GM10248 (cell line): ENCODE measurements at places on chromosomes 7 and 10.
A peak's percentile ranks its signal among the peaks of the same experiment; 100 is the strongest.

GRCh38 chr7:158520825-158521224, 66.8 kb downstream of the PTPRN2 start:
- no peak for DNase-seq

- no peak for DNase-seq
Measured at GRCh38 chr7:47748041-47748440, 166.1 kb upstream of the TNS3 start.

GRCh38 chr7:110568932-110569331, 522.0 kb upstream of the LRRN3 start:
- no peak for DNase-seq

DNA sequence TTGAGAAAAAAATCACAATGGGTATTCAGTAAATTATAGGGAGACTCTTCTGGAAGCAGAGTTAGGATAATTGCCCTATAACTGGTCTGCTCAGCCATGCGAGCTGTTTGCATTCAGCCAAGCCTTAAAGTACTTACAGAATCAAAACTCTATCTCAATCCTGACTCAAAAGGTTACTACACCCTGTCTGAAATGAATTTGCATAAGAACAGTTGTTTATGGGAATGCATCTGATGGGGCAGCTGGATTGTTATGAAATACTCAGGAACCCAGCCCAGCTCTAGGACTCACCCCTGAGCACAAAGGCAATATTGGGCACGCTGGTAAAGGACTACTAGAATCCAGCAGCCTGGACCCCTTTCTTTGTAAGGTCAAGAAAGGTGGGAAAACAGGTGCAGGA, 38.8 kb downstream of the AKR1B15 start:
- no peak for DNase-seq

DNA sequence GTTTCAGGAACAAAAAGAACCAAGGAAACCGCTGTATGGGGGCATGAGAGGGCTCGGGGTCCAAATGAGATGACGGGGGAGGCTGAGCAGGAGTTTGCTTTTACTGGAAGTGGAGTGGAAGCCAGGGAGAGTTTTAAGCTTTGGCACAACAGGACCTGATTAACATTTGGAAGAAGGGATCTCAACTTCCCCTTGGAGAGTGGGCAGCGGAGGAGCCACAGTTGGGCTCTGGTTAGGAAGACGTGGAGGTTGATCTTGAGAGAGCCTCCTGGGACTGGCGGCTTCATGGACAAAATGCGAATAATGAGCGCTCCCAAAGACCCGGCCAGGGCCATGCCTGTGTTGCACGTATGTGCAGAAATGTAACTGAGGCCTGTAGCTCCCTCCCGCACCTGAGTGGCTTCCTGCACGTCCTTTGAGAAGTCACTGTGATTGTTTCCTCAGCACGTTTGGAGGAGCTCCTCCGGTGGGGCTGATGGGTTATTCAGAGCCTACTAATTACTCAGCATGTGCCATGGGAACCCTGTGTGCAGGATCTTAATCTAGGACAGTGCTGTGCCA, 595.3 kb upstream of the MGMT start:
- no peak for DNase-seq

GRCh38 chr10:68901105-68901927, at the start of gene DDX50:
Gene DDX50, plus strand, starts transcription at chr10:68901315. Its CDS starts 70 bp downstream, at chr10:68901385.
- peak; percentile 95 for DNase-seq

- DNase-seq, result no peak
Measured at GRCh38 chr7:135704074-135704473, 23.9 kb downstream of the SLC13A4 start.

DNA sequence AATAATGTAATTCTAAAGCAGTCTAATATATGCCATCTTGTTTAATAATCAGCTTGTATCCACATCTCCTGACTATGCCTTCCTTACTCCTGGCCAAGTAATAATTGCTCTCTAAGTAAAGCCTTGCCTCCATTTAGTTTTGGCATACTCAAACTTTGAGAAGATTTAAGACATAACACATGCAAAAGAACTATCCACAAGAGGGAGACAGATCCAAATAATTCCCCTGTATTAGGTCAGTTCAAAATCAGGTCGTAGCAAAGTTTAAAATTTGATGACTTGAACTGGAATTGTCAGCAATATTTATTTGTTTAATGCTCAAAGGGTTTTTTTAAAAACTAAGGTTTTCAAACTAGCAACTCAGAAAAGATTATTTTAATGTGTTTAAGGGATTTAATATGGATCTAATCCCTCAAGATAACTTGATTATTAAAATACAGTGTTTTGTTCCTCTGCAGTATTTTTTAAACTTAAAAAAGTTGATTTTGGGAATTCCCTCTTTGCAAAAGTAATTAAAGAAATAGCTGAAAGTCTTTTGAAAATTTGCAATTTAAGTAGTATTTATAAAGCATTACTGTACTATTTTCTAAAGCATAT, 95.3 kb downstream of the HDAC9 start:
- no peak for DNase-seq

GRCh38 chr7:132708470-132708869, 132.2 kb upstream of the PLXNA4 start:
- no peak for DNase-seq

- DNase-seq, result no peak
Measured at GRCh38 chr10:624605-625332, 64.7 kb downstream of the DIP2C start.

DNA sequence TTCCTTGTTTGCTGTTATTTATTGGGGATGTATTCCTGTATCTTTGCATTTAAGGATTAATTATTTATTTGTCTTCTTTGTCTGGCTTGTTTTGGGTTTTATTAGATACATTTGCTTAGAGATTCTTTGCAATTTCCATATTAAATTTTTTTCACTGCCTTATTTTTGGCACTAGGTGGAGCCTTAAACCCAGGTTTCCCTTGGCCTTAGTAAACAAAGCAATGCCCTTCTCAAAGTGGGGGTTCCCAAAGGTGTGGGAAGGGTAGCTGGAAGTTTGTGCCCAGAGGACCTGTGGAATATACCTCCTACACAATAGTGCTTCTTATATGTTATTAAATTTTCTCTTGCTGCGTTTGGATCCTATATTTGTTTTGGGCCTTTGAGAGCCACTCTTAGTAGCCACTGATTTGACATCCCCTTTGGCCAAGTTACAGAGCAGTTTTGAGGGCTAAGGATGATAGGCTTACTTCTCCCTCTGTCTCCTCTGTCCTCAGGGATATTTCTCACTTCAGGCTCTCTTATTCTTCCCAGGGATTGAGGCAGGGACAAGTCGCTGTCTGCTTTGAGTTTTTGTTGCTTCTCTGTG, 162.3 kb downstream of the ITGB1 start:
- peak; percentile 18 for DNase-seq

DNA sequence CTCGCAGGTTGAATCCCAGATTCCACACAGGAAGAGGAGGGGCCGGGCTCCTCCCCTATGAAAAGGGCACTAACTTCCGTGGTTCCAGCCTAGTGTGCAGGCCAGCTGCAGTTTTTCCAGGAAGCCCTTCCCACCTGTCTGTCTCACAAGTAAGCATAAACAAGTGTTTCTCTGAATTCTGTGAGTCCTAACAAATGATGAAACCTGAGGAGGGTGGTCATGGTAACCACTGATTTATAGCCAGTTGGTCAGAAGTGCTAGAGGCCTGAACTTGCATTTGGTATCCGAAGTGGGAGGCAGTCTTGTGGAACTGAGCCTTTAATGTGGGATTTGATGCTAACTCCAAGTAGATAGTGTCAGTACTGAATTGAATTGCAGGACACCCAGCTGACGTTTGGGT, 54.7 kb upstream of the STEAP4 start:
- no peak for DNase-seq

- DNase-seq, result no peak
Measured at GRCh38 chr7:46606761-46607160, 685.7 kb upstream of the IGFBP3 start.

DNA sequence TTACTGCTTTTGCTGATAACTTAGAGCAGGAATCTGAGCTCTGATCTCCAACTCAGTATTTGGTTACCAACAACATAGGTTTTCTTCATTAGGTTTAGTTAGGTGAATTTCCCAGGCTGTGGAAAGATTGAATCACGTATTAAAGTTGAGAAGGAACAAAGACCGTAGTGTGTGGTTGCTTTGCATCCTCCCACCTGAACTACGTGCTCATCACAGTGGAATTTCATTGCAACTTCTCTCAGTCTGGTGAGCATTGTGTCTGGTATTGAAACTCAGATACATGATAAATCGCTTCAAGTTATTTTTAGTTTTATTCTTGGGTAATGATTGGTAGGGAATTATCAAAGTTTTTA, 139.4 kb upstream of the AKR1E2 start:
- peak; percentile 21 for DNase-seq

DNA sequence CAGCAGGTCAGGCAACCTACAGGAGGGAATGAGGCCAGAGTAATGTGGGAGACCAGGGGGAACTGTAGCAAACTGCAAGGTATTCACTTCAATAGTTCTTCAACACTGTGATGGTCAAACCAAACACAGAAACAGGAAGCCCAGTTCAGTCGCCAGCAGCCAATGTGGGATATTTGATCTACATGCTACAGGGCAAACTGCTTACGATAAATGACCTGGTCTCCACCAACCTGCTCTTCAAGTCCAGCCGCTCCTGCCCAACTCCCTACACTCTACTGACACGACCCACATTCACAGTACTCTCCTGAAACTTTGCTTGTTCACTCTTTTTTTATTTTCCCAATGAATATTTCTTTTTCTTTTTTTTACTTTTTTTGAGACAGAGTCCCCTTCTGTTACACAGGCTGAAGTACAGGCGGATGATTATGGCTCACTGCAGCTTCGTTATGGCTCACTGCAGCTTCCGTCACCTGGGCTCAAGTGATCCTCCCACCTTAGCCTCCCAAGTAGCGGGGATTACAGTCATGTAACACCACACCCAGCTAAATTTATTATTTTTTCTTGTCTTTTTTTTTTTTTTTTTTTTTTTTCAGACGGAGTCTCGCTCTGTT, 42.1 kb downstream of the MDH2 start:
- no peak for DNase-seq

GRCh38 chr7:32298408-32299132, 191.6 kb downstream of the LSM5 start:
- no peak for DNase-seq

DNA sequence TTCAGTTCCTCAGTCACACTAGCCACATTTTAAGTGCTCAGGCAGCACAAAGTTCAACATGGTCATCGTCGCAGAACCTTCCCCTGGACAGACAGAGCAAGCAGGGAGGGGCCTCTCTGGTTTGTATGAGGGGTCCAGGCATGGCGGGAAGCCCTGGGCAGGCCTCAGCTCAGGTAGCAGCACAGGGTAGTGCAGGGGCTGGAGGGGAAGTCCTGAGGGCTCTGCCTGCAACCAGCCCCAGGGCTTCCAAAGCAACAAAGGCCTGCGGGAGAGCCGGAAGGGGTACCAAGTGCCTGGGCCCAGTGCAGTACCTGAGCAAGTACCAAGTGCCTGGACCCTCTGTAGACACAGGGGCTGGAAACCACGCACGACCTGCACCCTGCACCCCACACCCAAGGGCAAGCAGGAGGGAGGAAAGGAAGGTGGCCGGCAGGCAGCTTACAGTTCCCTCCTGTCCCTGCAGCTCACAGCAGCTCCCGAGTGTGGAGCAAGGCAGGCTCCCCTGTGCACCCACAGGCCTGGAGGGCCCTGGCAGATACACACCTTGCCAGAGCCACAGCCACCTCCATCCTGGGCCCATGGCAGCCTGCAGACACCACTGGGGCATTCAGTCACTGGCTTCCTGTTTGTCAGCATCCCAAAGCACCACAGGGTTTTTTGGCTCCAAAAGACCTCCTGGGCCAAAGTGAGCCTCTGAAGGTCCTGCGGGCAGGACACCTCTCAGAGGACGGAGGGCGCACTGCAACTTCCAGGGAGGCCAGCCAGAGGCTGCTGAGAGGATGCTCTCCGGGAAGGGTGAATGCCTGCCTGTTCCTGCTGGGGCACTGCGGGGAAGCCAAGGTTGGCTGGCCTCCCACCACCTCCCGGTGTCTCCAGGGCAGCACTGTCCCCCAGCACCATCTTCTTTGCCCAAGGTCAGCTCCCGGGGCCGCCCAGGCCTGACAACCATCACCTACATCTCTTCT, 6.5 kb upstream of the RET start:
- no peak for DNase-seq

DNA sequence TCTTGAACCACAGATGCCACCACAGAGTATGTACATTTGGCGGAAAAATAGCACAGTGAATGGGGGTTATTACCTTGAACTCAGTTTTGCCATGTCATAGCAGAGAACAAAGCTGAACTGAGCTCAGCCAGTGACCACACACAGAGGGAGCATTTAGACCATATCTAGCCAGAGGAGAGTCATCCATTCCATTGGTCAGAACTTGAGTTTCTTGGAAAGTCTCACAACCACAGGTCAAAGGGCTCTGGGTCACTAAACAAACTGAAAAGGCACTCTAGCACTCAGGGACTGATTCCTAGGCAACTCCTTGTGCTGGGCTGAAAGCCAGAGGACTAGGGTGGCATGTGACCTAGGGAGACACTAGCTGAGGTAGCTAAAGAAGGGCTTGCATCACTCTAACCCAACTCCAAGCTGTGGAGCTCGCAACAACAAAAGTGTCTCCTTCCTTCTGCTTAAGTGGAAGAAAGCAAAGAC, 239.7 kb upstream of the SEMA3D start:
- DNase-seq, result no peak

GRCh38 chr10:126670056-126670894, at the start of gene C10orf90:
Gene C10orf90, minus strand, starts transcription at chr10:126670693. Its CDS starts 213 bp downstream, at chr10:126670480.
- DNase-seq, result no peak

DNA sequence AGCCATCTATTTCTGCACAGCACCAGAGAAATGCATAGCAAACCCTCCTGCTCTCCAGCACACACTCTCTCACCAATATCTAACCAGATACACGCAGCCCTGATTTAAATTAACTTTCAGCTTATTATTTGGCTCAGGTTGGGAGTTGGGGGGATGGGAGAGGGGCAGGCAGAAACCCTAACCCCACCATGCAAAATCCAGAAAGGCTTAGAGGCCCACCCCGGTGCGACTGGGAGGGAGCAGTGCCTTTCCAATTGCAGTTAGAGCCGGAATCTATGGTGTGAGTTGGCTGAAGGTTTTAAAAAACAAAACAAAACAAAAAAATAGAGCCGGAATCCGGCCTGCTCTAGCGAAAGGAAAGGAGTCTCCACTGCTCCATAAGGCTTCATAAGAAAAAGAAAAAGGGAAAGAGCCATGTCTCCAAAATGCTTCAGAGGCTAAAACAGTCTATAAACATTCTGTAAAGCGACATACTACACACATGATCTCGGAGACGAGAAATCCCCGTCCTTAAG, 2.9 kb downstream of the IGF2BP3 start:
- DNase-seq, result no peak
